ENCODE measurements at places on chromosomes 4 and X.

DNA sequence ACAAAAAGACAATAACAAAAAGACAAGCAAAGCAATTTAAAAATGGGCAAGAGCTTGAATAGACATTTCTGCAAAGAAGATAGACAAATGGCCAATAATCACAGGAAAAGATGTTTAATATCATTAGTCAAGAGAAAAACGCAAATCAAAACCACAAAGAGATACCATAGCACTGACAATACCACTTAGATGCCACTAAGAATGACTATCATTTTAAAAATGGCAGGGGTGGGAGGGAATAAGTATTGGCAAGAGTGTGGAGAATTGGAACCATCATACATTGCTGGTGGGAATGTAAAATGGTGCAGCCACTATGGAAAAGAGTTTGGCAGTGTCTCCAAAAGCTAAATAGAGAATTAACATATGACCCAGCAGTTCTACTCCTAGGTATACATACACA lies 15.1 kb upstream of the EXOC1 start:
- DNase-seq: no peak

- no peak for DNase-seq
Observed at GRCh38 chr4:93394545-93395081, 433.9 kb upstream of the ATOH1 start.

- no peak for DNase-seq
Observed at GRCh38 chr4:15717657-15718416, 15.0 kb downstream of the BST1 start.

- no peak for DNase-seq
Observed at GRCh38 chr4:151806511-151806927, 45.7 kb upstream of the GATB start.

- no peak for DNase-seq
Observed at GRCh38 chrX:115494161-115494560, 66.8 kb upstream of the PLS3 start.

GRCh38 chr4:138972956-138973801 lies 42.4 kb upstream of the NOCT start:
- DNase-seq: peak; percentile 47

GRCh38 chr4:114527637-114528036 lies 71.0 kb upstream of the UGT8 start:
- DNase-seq: no peak

DNA sequence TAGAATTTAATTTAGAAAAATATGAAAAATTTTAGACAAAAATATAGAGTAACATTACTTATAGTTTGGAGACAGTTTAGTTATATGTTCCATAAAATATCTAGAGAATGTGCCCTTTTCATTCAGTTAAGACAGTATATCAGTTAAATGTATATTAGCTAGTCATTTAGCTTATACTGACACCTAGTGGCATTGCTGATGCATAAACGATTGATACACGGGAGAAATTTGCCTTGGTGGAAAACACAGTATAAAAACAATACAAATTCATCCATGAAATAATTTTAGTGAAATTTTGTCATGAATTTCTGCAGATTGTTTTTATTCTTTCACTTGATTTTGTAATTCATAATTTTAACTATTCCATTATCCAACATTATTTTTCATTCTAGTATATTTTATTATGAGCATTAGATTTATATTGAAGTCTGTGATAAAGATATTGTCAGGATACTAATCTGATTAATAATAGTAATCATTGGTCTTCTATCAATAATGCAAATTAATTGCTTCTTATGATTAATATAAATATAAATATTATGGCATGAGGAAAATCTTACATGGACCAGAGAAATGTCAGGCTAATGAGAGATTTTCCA lies 219.0 kb downstream of the TLL1 start:
- DNase-seq: no peak

- no peak for DNase-seq
Observed at GRCh38 chr4:153539422-153539821, 73.3 kb downstream of the TMEM131L start.

DNA sequence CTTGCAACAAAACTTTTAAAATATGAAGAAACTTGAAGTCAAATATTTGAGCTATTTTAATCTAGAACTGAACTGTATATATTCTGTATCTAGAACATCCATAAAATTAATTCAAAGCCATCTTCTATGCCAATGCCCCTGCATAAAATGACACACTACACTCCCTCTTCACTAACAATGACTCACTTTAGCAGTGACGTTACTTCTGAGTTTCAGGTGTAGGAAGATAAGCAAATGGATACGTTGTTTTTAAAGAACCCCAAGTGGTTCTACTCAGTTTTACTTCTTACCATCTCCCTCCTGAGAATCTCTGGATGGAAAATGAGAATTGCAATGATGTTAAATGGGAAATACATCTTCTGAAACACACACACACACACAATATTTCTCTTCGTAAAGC lies 45.2 kb downstream of the CXXC4 start:
- DNase-seq: no peak

GRCh38 chrX:73766431-73766795 lies 203.4 kb downstream of the CHIC1 start:
- no peak for DNase-seq

GRCh38 chr4:144720491-144720890 lies 74.5 kb downstream of the HHIP start:
- no peak for DNase-seq

DNA sequence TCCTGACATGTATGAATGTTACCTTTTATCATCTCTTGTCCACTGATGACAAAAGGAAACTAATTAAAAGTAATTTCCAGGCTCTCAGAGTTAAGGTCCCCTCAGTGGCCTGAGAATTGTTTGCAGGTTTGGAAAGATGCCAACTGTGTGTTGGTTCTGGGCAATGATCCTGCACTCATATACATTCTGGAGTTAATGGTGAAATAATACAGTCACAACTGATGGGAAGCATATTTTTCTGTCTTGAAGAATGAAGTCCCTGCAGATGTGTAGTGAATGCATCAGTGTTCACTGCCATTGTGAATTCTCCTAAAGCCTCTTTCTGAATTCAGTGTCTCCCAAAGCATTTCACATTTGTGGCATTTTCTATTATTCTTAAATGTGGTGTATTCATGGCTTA lies 238.1 kb upstream of the PPP1R2C start:
- DNase-seq: no peak
